ENCODE measurements at places on chromosomes 11 and 22.

- DNase-seq: no peak
Observed at GRCh38 chr11:69127081-69127850, 28.5 kb upstream of the SMIM38 start.

DNA sequence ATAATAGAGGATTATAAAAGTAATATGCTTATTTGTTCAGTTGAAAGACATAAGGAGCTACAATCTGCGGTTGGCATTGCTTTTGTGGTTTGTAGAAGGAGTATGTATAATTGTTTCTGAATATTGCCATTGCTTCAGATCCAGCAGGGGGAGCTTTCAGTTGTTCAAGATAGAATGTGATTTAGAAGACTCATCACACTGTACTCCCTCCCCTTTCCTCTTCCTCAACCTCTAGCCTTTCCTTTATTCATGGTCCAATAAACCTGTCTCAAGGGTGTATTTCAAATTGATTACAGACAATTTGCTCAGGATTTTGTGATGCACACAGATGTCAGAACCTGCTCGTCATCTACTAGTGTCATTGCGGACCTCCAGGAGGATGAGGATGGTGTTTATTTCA lies 9.8 kb downstream of the PRMT3 start:
- peak; percentile 41 for DNase-seq

DNA sequence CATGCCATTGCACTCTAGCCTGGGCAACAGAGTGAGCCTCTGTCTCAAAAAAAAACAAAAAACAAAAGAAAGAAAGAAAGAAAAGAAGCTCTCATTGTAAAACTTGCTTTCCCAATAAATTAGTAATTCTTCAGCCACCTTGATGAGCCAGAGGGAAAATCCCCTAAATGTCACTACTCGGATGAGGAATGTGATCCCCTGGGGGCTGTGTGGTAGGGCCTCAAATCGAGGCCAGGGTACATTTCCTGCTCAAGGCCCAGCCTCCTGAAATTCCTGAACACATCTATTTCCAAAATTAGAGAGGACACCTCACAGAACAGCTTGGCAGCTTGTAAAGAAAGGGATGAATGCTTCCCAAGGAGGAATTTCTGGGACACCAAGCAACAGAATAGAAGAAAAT lies 147.1 kb upstream of the SESN3 start:
- DNase-seq: no peak

DNA sequence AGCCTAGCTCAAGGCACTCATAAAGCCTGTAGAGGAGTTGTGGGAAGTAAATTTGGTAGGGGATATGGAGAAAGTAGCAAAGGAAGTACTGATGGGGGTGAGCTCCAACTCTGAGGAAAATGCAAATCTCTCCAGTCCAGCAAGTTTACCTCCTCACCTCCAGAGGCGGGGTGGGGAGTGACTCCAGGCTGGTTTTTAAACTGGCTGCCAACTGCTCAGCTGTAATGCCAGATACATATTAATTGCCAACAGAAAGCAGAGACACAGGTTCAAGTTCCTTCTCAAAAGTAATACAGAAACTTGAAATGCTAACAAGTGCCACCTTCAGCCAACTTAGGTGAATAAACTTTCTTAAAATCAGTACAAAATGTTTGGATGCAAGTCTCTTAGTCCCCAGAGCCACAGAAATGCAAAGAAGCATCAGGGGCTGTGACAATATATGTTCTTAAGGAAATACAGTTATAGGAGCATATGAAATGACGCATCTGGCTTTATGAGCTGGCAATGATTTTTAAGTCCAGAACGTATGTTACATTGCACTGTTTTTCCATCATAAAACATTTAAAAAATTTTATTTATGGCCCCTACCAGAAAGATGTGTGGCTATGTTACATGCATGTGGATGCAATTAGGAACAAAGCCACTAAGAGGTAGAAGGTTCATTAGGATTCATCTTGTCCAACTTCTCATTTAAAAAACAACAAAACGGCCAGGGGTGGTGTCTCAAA lies 436.4 kb upstream of the CCDC90B start:
- DNase-seq: no peak

GRCh38 chr11:7004482-7004881 lies 15.7 kb downstream of the ZNF214 start:
- DNase-seq: no peak

- no peak for DNase-seq
Observed at GRCh38 chr11:17799147-17799546, 64.6 kb downstream of the KCNC1 start.

DNA sequence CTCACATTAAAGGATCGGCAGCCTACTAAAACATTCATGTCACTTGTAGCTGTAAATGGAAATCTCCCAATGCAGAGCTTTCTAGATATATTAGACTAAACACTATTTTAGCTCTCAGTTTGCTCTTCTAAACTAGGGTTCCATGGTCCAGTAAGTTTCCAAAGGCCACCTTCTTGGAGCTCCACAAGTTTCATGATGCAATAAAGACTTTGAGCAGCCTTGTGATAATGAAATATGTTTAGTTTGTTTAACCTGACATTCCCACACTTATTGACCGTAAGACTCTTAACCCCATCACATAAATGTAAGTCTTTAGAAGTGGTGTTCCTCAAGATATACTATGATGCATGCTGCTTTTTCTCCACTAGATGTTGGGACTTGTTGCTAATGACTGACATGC lies 87.7 kb downstream of the TRIM44 start:
- DNase-seq: no peak

GRCh38 chr11:91178366-91178765 lies 955.5 kb upstream of the CHORDC1 start:
- DNase-seq: no peak

GRCh38 chr11:64120951-64121569 lies 44.9 kb downstream of the MACROD1 start:
- DNase-seq: peak; percentile 88

DNA sequence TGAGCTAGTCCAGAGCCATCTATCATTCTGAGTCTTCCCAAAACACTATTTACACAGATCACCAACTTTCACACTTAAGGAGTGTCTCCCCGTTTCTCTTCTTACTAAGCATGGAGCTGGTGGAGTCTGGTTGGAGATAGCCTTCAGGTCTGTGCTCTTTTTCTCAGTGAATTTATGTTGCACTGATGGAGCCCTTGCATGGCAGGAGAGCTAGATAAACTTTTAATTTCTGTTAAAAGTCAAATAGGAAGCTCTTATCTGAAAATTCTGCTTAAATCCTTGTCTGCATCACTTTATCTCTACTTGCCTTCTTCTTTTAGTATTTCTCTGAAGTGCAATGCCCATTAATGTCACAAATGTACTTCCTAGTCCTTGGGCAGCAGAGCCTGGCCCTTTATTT lies 63.4 kb downstream of the ST3GAL4 start:
- DNase-seq: no peak

GRCh38 chr11:106070606-106071005 lies 6.5 kb downstream of the KBTBD3 start:
- no peak for DNase-seq

DNA sequence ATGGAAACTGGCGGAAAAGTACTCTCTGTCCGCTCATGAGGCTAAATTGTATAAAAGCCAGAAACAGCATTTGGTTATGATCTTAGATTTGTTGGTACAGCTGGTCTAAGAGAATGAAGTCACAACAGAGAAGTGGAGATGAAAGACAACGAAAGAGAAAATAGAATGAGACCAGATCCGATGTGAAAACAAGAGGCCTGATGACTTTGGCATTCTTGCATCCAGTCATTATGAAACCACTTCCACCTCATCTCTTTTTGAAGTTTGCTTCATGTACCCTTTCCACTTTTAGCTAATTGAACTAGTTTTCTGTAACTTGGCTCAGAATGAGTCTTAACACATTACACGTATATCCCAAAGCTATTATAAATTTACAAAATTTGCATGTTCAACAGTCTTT lies 1431.7 kb downstream of the LRRC4C start:
- no peak for DNase-seq

DNA sequence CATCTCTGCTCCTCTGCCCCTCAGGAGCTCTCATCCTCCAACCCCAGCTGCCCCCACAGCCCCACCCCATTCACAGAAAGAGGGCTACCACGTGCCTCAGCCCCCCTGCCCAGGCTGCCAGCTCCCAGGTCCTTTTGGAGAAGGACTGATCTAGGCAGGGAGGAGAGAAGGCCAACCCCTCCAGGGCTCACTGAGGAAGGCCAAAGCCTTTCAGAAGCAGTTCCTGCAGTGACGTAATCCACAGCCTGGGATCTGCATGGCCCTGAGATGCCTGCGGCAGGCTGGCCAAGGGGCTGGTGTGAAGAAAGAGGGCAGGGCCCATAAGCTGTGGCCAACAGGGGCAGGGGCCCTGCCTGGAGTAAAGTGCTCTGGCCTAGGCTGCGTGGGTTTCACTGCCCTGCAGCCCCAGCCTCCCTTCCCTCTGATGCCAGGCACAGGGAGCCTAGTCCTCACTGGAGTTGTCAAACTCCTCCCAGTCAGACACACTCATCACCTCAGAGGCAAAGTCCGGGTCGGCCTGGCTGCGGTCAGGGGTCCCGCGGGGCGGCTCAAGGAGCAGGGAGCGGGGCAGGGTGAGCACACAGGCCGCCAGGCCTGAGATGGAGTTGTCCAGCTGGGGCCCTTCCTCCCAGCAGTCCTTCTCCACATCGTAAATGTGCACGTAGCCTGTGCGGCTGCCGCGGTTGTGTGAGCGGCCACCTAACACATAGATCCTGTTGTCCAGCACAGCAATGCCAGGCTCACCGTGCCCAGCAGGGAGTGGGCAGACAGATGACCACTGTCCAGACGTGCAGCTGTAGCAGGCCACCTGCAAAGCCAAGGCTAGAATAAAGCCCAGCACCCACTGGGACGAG lies 4.2 kb upstream of the SCARF2 start:
- DNase-seq: no peak

- no peak for DNase-seq
Observed at GRCh38 chr11:13535819-13536218, 40.0 kb upstream of the PTH start.

DNA sequence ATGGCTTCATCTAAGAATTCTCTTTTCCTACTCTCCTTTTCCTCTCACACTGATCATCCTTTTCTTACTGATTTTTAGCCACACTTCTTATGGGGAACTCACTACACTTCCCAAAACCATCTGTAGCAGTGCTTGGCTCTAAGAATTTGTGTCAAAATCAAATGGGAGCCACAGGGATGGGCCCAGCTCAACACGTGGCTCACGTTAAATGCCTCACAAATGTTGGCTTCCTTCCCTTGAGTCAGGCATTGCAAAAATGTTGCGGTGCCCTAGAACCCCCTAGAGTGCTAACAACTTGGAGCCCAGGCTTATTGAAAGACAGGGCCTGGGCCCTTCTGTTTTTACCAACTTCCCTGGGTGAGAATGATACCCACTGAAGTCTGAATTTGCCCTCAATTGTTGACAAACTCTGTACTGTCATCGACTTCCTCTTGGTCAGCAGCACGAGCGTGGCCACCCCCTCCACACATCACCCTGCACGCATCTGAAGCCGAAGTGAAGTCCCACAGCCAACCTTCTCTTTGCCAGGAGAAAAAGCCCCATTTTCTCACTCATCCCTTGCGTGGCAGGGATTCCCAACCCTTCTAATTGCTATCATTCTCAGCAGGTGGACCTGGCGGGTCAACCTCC lies 69.7 kb downstream of the ELFN2 start:
- DNase-seq: no peak

DNA sequence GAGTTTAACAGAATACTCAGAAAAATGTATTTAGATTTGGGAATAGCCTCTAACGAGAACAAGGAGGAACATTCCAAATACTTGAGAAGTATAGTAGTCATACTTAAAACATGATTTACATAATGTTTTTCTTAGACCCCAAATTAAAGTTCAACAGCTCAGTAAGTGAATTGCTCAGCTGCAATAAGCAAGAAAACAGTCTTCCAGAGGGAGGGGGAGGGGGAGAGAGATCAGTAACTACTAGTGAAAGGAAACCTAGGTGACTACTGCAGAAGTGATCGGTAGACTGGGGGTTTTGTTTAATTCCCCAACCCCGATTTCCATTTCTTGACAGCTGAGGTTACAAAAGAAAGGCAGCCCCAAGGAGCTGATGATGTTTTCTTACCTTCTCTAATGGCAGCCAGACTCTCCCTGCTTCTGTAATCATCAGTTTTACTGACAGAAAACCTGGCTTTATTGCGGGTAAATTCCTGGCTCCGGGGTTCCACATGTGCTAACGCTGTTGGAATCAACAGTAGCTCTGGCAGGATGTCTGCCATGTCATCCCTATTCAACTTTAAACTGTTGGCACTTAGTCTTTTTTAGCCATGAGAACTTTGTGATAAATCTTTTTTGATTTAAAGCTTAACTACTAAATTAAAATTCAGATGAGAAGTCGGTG lies 82.4 kb upstream of the BIRC3 start:
- DNase-seq: no peak

- no peak for DNase-seq
Observed at GRCh38 chr11:126034039-126034932, 28.4 kb downstream of the CDON start.

- no peak for DNase-seq
Observed at GRCh38 chr22:22681221-22681739, 36.9 kb downstream of the GGTLC2 start.

GRCh38 chr11:5818245-5818886 lies 9.6 kb downstream of the OR52N2 start:
- no peak for DNase-seq

- no peak for DNase-seq
Observed at GRCh38 chr11:111450480-111451320, 61.5 kb downstream of the BTG4 start.

- DNase-seq: no peak
Observed at GRCh38 chr11:12187399-12187798, 77.0 kb downstream of the MICAL2 start.

DNA sequence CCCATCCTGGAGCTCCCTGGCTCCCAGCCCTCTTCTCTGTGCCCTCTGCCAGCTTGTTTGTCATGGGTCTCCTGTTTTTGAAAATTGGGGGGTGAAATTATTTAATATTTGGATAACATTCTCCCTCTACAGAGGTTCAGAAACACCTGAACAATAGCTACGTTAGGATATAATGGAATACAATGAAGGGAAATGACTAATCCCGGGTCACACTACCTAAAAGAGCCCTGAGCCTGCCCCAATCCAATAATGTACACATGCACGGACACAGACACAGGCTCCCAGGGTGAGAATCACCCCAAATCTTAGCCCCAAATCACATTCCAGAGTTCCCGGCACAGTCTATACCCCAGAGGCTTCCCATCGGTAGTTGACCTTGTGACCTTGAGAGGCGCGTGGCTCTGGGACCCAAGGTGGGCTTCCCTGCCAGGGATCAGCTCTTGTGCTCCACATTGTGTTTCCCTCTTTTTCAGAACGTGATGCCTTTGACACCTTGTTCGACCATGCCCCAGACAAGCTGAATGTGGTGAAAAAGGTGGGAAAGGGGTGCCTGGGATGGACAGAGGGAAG lies 135.5 kb downstream of the PARVA start:
- no peak for DNase-seq

GRCh38 chr11:102317768-102318103 lies 452 bp downstream of the BIRC3 start:
- DNase-seq: no peak

DNA sequence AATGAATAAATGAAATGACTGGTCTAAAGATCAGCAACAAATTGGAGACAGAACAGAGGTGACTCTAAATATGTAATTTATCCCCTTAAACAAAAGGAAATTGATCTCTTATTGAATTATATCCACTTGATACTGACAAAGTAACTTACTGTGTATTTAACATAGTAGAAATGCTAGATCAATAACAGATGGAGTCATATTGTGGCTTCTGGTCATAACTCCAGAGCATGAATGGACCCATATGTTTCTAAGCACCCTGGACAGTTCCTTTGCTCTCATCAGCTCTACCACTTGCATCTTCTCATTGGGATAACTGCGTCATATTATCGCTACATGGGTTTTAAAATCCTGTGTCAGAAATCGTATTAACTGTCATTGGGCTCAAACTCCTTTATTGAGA lies 222.3 kb downstream of the ETS1 start:
- DNase-seq: no peak

- DNase-seq: no peak
Observed at GRCh38 chr11:38598418-38598817, 2000.4 kb upstream of the RAG2 start.
